Fibroblast of skin of left quadriceps (primary cell): ENCODE measurements at places on chromosomes 7 and 10.

GRCh38 chr10:74645692-74646091 is 180.7 kb upstream of the KAT6B start:
- no peak for DNase-seq

DNA sequence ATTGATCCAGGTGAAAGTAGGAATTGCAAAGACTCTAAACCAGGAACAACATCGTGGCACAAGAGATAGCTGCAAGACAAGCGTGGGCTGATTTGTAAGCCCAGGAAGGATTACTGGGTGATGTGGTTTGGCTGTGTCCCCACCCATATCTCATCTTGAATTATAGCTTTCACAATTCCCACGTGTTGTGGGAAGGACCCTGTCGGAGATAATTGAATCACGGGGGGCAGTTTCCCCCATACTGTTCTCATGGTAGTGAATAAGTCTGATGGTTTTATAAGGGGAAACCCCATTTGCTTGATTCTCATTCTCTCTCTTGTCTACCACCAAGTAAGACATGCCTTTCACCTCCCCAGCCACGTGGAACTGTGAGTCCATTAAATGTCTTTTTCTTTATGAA is 59.5 kb downstream of the ST8SIA6 start:
- DNase-seq: no peak

DNA sequence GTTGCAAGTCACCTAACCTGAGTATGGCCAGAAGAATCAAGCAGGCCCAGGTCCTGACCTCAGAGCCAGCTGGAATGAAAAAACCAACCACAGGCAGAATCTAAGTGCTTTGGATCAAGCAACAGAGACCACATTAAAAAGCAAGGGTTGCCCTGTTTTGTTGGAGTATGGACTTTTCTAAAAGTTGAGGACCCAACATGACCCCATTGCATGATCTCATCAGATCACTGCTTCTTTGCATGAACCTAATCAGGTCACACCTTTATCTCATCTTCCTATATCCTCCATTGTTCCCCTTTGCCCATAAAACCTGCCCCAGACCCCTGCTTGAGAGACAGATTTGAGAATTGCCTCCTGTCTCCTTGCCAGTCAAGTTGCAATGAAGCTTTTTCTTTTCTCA is 11.6 kb upstream of the SNX10 start:
- DNase-seq: no peak

- no peak for DNase-seq
These were observed 141.4 kb downstream of the ARHGAP22 start for GRCh38 chr10:48463318-48464003.

- no peak for DNase-seq
These were observed 21.0 kb downstream of the HIBADH start for GRCh38 chr7:27641581-27642230.

DNA sequence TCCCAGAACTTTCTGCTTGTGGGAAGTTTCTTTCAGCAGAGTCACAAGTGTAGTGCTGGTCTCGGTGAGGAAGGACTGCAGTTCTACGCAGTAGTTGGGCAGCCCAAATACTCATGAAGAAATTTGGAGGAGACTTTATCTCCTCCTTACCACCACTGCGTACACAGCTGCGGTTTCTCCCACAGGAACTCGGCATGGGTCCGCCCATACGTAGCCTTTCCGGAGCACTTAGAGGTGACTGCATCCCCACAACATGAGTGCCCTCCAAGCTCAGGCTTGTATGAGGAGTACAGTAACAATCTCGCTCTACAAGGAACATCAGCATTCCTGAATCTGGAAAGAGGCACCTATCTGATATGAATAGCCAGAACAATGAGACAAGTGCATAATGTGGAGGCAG is 549.2 kb upstream of the SEMA3D start:
- DNase-seq: no peak

DNA sequence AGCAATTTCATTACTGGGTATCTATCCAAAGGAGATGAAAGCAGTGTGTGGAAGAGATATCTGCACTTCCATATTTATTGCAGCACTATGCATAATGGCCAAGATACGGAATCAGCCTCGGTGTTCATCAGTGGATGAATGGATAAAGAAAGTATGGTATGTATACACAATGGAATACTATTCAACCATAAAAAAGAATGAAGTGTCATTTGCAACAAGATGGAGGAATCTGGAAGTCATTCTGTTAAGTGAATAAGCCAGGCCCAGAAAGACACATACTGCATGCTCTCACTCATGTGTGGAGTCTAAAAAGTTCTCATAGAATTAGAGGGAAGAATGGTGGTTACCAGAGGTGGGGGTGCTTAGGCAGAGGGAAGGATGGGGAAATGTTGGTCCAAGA is 35.3 kb downstream of the CREM start:
- DNase-seq: no peak

GRCh38 chr7:131532570-131533091 is 23.8 kb downstream of the PODXL start:
- no peak for DNase-seq

DNA sequence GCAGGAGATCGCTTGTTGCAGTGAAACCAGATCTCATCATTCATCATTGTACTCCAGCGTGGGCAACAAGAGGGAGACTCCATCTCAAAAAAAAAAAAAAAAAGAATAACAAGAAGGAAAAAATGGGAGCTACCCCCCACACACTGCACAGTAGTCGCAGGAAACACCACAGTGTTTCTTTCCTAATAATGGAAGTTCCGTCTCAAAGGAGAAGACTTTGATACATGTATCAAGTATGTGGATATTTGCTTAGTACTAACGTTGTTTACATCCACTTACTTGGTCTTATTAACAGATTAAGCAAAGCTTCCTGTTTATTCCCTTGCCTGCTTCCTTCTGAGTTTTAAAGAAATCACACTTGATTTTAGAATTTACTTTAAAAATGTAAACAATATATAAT is 22.2 kb downstream of the YAE1 start:
- DNase-seq: no peak

- DNase-seq: no peak
These were observed 8.9 kb upstream of the C7orf33 start for GRCh38 chr7:148581624-148582023.

DNA sequence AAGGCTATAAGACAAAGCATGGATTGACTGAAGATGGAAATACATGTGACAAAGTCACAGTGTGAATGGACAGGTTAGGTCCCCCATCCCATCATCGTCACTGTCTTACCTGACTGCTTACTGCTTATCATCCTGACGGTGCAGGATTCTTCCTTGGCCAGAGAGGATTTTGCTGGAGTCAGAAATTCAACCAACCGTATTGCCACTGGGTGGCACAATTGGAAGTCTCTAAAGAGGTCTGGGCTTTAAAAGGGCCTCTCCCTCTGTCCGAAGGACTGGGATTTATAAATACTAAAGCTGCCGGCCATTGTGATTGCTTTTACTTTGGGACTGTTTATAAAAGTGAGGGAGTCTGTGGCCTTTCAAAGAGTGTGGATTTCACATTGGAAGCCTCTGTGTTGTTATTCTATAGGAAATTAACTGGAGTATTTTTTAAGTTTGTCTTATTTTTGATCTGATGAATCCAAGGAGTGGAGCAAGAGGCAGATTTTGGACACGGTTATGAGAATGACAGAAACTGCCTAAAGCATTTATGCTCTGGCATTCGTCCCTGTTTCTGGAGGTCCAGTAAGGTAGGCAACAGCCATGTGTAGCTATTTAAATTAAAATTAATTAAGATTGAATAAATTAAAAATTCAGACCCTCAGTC is 113.3 kb upstream of the CREB5 start:
- peak; percentile 30 for DNase-seq

GRCh38 chr7:44565097-44565794 is 8.5 kb downstream of the DDX56 start:
- no peak for DNase-seq

DNA sequence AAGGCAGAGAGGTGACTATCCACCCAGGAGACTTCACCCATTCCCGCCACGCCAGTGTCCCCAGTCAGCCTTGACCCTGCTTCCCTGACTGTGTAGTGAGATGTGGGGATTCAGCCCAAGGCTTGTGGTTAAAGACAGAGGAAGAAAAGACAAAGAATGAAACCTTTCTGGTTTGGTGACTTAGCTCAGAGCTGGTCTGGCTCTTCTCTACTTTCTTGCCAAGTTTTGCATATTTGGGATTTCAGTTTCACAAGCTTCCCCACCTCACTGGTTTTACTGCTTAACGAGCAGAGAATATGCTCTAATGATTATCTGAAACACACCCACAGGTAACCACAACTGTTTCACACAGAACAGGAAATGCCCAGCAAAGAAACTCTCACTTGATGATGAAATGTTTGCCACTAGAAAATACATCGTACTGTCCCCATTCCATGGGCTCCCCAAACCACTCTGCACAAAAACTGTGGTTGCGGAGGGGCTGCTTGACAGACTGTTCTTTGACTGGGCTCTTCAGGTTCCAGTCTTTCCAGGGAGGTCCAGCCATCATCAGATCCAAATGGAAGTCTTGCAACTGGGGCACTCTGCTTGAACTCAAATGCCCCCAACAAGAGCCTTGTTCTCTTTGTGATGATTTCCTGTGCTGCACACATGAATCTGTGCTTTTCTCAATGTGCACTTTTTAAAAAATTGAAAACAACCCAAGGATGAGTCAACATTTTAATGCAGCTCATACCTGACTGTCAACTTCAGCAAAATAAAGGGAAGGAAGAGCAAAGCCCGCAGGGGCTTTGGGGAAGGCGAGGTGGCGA is 95.5 kb downstream of the CTBP2 start:
- peak; percentile 71 for DNase-seq

DNA sequence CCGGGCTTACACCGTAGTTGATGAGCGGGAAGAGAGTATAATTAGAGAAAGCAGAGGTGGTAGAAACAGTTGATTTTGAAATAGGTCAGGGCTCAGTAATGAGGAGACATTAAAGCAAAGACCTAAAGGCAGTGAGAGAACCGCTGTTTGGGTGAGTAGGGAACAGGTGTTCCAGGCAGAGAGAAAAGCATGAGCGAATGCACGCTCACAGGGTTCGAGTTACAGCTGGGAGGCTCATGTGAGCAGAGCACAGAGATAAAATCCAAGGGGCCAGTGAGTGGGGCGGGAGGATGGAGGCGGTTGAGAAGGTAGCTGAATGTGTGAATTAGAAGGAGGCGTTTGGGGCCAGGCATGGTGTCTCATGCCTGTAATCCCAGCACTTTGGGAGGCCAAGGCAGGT is 39.9 kb downstream of the APBB1IP start:
- no peak for DNase-seq

- DNase-seq: no peak
These were observed 135.0 kb downstream of the RALA start for GRCh38 chr7:39758234-39758970.

DNA sequence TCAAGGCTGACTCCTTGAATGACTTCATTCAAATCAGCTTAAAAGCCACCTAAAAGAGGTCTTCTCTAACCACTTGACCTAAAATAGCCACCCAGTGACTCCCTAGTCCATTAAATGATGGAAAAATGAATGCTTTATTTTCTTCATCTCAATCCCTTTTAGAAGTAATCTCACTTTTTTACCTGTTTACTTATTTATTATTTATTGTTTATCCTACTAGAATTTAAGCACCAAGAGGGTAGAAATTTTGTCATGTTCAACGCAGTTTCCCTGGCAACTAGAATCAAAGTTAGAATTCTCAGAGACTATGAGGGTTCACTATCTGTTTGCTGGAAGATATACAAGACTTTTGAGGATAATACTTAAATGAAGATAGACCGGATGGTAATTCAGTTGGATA is at the start of gene LIPJ:
Gene LIPJ (plus strand): TSS at position 301 of the 400 bp plus-strand sequence. CDS start 3,926 bp downstream, outside the sequence.
- no peak for DNase-seq

- no peak for DNase-seq
These were observed 14.8 kb downstream of the PDAP1 start for GRCh38 chr7:99393355-99394187.

GRCh38 chr10:25820874-25821273 is 113.2 kb upstream of the MYO3A start:
- no peak for DNase-seq

DNA sequence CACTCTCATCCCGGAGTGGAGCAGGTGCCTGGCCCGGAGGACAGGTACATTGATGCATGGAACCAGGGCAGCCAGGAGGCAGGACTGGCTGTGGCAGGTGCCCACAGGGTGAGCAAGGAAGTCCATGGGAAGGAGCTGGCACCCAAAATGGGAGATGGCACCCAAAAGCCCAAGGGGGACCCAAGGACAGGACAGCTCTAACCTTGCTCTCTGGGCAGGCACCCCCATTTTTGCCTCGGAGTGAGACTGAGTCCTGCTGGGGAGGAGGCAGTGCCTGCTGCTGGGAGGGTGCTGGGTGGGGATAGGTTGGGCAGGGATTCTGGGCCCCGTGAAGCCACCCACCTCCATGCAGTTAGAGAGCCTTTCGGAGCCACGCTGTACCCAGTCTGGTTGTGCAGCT is 234.5 kb downstream of the TCERG1L start:
- DNase-seq: no peak

- no peak for DNase-seq
These were observed 314.7 kb downstream of the PLXNA4 start for GRCh38 chr7:132261327-132262159.

DNA sequence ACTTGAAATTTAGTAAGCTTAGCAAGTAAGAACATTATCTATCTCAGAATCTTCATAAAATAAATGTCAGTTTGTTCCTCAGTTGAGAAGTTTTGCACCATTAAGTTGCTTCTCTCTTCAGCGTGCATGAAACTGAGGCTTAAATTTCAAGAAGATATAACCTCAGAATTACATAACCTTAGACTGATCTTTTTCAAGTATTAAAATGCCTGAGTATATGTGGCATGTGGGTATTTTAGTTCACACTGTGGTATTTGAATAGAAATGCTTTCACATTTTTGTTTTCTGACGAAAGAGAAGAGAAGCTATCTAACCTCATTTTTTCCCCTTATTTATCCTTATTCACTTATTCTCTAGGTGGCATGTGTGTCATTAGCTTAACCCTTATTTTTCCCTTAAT is 104.1 kb downstream of the PHF14 start:
- DNase-seq: no peak

GRCh38 chr10:36236931-36237330 is 594.8 kb upstream of the FZD8 start:
- DNase-seq: no peak

GRCh38 chr7:26989897-26990670 is 105.7 kb downstream of the HOXA1 start:
- no peak for DNase-seq

DNA sequence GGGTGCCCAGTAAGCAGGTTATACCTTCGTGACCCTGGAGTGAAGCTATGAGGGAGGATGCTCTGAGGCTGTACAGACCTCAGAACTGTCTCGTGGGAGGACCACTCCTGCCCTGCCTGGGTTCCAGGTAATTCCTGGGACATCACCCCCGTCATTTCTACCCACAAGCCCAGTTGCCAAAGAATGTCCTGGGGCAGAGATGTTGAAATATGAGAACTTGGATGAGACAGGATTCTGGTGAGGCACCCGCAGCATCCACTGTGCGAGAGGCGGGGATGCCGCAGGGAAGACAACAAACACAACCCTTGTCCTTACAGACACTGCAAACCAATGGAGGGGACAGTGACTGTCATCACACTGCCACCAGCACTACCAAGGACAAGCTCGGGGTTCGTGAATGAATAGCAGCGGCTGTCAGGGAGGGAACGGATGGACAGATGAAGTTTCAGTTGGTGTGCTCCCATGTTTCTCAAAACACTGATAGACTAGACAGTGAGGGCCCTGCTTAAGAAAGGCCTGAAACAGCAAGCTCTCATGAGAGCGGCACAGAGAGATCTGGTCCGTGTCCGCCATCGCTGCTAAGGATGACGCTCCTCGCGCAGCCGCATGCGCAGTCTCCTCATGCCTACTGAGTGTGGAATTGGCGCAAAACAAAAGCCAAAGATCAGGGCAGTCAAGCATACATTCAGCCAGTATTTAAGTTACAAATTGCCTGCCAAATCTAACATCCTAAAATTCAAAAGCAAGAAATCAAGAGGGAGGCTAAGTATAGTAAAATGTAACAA is 82.0 kb upstream of the RHEB start:
- no peak for DNase-seq

GRCh38 chr7:29854257-29854938 is 48.1 kb downstream of the WIPF3 start:
- no peak for DNase-seq

- DNase-seq: no peak
These were observed 205.3 kb upstream of the GALNT17 start for GRCh38 chr7:70926666-70927065.
